ENCODE measurements at places on chromosomes 6 and 20.

DNA sequence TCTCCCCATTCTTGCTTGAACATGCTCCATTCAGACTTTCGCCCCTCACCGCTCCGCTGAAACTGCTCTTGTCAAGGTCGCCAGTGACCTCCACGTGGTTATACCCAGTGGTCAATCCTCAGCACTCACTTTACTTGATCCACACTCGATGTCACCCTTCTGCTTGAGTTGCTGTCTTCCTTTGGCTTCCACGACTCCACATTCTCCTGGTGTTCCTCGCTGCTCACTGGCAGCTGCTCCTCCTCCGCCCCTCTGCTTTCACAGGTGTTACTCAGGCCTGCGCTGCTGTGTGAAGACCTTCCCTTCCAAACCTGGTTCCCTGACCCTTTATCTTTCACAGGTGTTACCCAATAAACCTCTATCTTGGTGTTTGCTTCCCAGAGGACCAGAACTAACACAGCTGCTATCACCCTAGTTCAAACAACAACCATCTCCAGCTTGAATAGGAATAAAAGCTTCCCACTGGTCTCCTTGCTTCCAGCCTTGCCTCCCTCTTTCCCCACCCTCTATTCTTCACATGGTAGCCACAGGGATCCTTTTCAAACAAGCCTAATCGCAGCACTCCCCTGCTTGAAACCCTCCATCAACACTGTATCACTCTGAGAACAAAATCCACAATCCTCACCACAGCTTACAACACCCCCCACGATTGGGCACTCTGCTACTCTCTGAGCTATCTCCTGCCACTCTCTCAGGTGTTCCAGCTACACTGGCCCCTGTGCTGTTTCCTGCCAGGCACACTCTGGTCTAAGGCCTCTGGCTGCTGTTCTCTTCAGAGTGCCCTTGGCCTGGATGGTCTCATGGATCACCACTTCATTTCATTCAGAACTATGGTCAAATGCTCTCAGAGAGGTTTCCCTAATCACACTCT, 10.7 kb downstream of the PPIL1 start:
- no peak for DNase-seq

GRCh38 chr6:34147906-34148630, 2.2 kb upstream of the GRM4 start:
- no peak for DNase-seq

GRCh38 chr6:114068116-114068515, 97.2 kb upstream of the HDAC2 start:
- no peak for DNase-seq

- no peak for DNase-seq
Observed at GRCh38 chr6:84042603-84043002, 9.0 kb downstream of the MRAP2 start.

DNA sequence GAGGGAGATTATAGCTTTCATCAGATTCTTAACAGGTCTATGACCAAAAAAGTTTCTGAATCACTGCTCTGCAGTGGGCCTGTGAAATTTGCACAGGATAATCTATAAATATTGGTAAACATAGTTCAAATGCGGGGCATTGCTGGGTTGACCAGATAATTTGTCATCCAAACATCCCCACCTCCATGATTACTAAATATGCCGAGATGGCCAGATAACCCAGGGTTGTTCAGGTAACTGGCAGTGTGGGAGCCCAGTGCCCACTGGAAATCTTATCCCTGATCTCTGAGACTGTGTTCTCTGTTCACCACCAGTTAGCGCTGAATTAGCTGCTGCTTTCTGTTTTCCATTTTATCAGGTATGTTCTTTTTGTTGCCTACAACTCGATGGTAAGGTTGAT, 21.4 kb downstream of the PTK7 start:
- no peak for DNase-seq

GRCh38 chr20:56839786-56840185, 210.7 kb downstream of the TFAP2C start:
- DNase-seq, result no peak

DNA sequence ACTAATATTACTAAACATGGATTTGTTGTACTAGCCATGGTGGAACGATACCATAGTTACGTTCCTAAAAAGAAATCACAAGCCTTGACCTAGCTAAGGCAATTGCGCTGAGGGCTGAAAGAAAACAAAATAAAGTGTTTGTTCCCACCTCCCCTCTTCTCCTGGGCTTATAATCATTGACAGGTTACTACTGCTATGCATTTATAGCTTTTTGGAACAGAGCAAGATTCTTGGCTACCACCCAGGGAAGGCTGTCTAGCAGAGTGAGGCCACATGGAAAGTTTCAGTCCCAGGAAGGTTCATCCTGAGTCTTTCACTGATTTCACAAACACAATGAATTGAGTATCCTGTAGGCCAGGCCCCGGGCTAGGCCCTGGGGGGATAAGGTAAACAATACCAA, 84.6 kb downstream of the TMEM170B start:
- no peak for DNase-seq

- DNase-seq, result no peak
Observed at GRCh38 chr6:80425089-80425823, 318.8 kb downstream of the BCKDHB start.

Data from NT2/D1 (cell line).